ENCODE measurements at places on chromosomes 16 and 17.

DNA sequence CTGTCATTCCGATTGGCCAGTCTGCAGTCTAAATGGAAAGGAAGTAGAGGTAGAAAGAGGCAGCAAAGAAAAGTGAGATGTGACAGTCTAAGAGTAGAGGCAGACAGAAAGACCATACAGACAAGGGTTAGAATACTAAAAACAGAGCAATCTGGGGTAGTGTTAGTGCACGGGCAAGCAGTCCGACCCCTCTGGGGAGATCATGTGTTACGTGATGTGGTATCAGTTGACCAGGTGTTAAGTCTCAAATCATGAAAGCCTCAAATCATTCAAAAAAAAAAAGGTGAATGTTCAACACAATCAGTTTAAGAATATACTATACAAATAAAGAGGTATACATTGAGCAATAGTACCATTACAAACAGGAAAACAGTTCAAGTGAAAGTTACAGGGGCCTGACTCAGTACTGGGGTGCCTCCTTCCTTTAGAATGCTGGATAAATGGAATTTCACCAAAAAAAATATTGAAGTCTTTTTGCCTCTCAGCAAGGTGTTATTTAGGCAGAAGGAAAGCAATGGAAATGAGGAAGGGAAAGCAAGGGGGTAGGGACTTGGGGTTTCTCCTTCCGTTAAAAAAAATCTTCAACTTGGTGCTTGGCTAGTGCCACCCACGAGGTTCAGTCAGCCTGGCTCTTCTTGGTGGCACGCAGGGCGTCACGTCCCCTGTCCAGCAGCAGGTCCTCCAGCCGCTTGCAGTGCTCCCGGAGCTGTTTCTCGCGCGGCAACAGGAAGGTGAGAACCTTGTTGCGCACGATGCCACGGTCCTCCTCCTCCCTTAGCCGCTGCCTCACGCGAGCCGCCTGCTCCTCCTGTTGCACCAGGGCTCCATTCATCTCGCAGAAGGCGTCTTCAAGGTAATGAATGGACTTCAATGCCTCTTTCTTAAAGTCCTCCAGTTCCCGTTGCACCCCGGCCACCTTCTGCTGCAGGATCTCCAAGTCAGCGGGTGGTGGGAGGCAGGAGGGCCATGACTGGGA, 616 bp downstream of the CCDC182 start:
- no peak for DNase-seq

GRCh38 chr16:80637621-80638020, 96.8 kb downstream of the DYNLRB2 start:
- DNase-seq: no peak

DNA sequence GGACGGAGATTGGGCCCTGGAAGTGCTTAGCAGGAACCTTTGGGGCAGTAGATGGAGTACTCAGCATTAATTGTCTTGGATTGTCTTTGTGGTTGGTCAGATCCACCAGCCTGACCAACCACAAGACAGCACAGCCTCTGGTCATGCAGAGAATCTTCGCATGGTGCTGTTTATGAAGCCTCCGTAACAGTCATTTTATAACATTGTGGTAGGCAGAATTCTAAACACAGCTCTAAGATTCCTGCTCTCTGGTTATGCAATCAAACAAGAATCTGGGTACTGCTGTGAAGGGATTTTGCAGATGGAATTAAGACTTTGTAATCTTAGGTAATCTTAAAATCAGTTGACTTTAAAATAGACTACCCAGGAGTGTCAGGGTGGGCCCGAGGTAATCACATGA, 312.2 kb upstream of the GOT2 start:
- DNase-seq: no peak

GRCh38 chr17:37447641-37448040, 41.0 kb downstream of the TADA2A start:
- no peak for DNase-seq

DNA sequence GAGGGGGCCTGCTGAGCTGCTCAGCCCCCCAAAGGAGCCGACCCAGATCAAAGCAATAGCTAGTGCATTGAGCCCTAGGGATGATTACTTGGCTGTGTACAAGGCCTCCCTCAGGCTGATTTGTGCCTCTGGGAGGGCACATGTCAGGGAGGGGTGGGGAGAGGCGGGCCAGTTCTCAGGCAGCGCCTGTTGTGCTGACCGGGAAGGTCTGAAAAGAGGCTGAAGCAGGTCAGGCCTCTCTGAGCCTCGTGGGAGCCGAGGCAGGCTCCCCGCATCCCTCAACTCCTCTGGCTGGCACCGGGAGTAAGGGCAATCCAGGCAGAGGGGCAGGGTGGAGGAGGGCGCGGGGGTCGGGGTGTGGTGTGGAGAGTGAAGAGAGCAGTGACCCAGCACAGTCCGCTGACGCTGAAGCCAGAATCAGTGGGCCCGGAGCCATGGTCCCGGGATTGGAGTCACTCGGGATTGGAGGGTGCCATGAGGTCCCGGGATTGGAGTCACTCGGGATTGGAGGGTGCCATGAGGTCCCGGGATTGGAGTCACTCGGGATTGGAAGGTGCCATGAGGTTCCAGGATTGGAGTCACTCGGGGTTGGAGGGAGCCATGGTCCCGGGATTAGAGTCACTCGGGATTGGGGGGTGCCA, 3.0 kb downstream of the DCXR start:
- no peak for DNase-seq

- DNase-seq: no peak
Measured at GRCh38 chr17:54980375-54980774, 11.8 kb downstream of the STXBP4 start.

DNA sequence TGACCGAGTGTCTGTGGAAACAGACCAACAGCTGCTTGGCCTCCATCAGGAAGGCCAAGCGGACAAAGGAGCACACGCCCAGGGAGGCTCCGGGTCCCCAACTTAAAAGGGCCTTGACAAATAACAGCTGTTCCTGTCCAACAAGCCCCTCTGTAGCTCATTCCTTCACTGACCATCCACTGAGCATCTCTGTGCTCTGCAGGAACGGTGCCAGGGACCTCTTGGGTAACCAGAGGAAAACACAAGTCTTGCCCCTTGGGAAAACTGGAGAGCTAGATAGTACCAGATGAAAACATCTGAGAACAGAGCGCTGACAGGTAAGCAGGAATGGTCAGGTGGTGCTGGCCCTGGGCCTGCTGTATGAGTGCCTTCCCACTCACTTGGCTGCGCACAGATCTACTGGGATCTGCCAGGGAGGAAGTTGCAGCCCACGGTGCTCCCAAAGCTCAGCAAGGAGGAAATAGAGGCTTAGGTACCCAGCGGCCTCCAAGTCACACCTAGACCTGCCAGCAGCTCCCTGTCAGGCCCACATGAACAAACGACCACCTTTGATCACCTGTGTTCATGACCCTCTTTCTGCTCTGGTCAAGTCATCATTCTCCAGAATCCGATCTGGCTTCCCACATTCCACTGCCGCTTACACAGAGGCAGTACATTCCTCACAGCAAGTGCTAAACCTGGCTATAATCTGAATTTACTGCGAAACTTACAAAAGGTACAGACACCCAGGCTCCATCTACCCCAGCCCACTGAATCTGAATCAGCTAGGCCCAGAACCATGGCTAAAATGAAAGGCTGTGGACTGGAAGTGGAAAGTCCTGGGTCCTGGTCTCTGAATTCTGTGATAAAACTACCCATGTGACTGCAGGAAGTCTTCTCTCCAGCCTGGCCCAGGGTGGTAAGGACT, 12.5 kb downstream of the DCAKD start:
- no peak for DNase-seq

DNA sequence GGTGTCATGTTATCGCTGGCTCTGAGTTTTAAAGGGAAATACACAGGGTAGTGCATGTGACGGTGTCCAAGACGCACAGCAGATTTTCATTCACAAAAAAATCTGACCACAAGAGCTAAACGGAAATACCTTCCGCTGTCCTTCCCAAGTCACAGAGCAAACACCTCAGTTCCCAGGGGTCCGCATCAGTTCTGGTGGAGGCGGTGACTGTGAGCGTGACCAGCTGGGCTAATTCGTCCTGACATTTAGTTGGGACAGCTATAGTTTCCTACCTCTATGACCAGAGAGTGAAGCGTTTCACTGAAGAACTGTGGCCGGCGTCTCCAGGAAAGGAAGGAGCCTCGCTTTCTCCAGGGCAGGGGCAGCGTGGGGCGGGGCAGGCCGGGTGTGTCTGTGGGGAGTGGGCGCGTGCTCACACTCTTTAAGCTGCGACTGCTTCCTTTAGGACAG, 10.5 kb upstream of the FASN start:
- no peak for DNase-seq

GRCh38 chr17:66858226-66859083, 23.5 kb downstream of the CACNG5 start:
- DNase-seq: no peak

DNA sequence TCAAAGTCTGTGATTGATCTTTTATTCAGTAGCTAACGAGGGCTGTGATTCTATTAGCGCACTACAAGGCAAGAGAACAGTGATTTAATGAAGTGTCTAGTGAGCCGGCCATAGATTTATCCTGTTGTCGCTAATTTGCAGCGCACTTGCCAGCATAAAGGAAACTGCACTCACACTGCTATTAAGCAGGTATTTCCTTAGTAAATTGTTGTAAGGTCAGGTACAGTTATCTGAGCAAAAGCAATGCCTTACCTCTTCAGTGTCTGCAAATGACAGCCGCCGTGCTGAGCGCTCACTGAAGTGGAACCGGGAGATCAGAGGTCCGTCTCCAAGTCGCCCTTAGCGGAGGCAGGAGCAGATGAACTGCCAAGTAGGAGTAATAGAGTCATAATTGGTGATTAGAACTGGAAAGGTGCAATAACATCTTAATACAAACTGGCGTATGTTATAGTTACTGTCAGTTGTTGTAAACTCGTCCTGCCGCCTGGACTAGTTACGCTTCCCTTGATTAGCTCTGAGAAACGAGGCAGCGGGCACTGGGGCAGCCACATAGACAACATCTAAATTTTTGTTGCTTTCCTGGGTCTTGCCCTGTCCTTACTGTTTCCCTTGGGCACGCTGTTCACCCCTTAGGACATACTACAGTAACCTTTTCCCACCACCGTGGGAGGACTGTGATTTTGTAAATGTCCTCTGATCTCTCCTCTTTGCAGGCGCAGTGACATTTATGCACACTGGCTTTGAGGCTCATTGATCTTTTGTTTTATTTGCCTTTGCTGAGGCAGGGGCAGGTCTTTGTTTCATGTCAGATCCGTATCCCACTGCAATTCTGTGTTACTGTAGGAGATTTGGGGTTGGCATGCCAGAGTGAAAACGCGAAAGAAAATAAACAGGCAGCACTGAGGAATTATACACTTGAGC, 363.1 kb downstream of the WWOX start:
- no peak for DNase-seq

DNA sequence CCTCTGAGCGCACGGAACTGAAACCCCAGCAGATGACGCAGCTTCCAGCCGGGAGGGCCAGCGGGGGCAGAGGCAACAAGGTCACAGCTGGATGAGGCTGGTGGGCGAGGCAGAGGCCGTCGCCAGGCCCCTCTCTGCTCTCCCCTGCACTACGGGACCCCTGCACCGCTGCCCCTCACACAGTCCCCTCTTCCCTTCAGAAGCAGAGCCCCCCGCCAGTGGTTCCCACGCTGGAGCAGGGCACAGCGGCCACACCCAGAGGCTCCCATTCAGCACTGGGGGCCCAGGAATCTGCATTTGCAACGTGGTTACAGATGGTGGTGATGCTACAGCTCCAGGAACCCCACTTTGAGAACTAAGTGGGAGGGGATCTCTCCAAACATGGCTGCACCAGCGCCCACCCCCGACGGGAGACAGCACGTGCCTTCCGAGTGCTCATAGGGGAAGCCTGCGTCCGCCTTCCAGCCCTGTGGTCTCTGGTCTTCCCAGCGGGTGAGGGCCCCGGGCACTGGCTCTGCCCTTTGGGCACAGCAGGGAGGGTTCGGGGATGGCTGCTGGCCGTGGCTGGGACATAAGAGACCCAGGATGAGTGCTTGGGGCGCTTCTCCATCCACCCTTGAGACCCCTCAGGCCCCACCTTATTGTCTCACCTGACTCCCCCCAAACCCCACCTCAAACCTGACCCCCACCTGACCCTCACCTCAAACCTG, 4.7 kb upstream of the RAB40B start:
- DNase-seq: no peak

DNA sequence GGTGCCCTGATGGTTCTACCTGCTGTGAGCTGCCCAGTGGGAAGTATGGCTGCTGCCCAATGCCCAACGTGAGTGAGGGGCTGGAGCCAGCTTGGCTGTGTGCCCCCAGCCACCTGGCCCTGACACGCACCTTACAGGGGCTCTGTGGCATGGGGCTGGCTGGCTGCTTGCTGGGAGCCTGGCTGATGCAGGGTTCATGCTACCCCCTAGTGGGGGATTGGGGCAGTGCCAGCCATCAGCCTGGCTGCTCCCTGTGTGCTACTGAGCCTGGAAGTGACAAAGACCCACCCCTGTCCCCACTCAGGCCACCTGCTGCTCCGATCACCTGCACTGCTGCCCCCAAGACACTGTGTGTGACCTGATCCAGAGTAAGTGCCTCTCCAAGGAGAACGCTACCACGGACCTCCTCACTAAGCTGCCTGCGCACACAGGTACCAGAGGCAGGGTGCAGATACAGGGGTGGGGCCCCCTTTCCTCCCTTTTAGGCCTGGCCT, 5.7 kb downstream of the GRN start:
- DNase-seq: peak; percentile 28

- no peak for DNase-seq
Measured at GRCh38 chr17:64546716-64547115, 39.9 kb downstream of the CEP95 start.

DNA sequence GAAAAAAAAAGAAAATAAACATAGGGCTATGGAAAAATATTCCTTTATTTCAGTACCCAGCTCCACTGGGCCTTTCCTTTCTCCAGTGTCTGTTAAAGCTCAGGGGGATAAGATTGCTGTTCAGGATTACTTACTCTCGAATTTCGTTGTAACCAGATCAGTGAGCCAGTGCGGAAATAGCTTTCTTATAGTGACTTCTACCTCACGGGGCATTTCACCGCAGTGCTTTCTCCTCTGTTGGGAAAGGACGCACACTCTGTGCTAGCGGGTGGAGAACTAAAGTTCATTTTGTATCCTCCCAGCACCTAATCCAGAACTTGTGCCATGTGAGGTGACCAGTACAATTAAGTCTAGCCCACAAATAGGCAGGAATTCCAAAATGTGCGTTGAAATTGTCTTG, 38.3 kb downstream of the RPA1 start:
- no peak for DNase-seq

DNA sequence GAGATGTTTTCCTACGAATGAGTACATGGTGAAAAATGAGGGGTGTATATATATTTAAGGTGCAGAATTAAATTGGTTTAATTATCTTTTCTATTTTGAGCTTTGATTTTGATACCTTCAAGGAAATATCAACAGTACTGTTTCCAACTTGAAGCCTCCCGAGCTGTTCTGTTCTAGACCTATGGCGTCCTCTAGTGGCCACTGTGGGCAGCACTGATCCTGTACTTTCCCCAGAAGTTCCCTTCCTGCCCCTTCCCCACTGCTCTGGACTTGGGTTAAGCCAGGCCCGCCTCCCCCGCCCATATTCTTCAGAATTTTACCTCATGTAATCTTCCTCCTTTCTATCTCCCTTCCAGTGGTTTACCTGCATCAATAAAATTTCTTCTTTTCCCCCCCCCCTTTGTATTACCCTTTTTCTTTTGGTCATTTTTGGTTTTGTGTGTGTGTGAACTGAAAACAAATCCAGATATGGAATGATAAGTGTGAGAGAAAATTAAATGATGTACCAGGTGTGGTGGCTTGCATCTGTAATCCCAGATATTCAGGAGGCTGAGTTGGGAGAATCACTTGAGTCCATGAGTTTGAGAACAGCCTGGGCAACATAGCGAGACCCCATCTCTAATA, 1643.5 kb downstream of the TP53TG3F start:
- no peak for DNase-seq

GRCh38 chr17:79659376-79659775, 48.5 kb upstream of the RBFOX3 start:
- no peak for DNase-seq
